Left cardiac atrium (tissue), 4 donors: ENCODE measurements at places on chromosomes 5 and 9. TPM values are rescaled to one million over a fixed set of nuclear protein-coding genes. Genes with fewer than 3 reads are reported as not detected.

The EXD3 gene
- 8.0 TPM for total RNA-seq

The ROR2 gene
- total RNA-seq, result 18.0 TPM

The FBP1 gene
- total RNA-seq, result 3.4 TPM

The SLC12A2 gene
- total RNA-seq, result 20.1 TPM

The USP20 gene
- total RNA-seq, result 13.9 TPM
